ENCODE measurements at places on chromosomes 5 and 9.

GRCh38 chr5:102114525-102115069 is 181.5 kb downstream of the SLCO4C1 start:
- DNase-seq: no peak

DNA sequence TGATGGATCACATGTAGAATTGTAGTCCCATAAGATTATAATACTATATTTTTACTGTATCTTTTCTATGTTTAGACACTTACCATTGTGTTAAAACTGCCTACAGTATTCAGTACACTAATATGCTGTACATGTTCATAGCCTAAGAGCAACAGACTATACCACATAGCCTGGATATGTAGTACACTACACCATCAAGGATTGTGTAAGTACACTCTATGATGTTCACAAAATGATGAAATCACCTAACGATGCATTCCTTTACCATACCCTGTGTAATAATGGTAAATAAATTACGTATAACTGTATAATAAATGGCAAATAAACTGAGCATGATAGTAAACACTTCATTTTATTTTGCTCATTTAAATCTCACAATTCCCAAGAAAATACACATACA is 60.3 kb downstream of the RICTOR start:
- no peak for DNase-seq

DNA sequence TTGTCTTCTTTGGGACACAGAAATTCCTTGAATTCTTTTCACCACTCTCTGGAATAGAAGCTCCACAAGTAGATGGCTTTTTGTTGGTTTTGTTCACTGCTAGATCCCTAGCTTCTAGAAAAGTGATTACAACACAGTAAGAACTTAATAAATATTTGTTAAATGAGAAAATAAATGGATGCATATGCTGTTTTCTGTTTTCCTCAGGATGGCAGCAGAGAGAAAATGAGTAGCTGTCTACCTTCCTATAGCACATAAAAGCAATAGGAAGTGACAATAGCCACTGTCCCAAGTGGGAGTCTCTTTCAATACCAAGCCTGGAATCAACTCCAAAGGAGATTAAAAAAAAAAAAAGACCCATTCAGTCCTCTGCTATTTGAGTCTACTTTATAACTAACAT is 100.6 kb upstream of the NREP start:
- no peak for DNase-seq

- DNase-seq: peak; percentile 34
Measured at GRCh38 chr5:138874771-138875551, at the start of gene LRRTM2. LRRTM2 (minus strand) TSS chr5:138875335; CDS start chr5:138874911, 424 bp downstream.

GRCh38 chr5:111869681-111870080 is 112.7 kb upstream of the NREP start:
- peak; percentile 32 for DNase-seq

GRCh38 chr5:107461770-107462169 is 209.0 kb downstream of the EFNA5 start:
- no peak for DNase-seq

GRCh38 chr5:80701597-80701996 is 46.8 kb upstream of the DHFR start:
- no peak for DNase-seq

- no peak for DNase-seq
Measured at GRCh38 chr9:8382777-8383527, 583.4 kb upstream of the DMAC1 start.

- no peak for DNase-seq
Measured at GRCh38 chr5:109347252-109347888, 62.4 kb downstream of the PJA2 start.

- no peak for DNase-seq
Measured at GRCh38 chr9:804026-804425, 37.5 kb upstream of the DMRT1 start.

GRCh38 chr5:147675168-147675567 is 107.4 kb downstream of the JAKMIP2 start:
- no peak for DNase-seq

DNA sequence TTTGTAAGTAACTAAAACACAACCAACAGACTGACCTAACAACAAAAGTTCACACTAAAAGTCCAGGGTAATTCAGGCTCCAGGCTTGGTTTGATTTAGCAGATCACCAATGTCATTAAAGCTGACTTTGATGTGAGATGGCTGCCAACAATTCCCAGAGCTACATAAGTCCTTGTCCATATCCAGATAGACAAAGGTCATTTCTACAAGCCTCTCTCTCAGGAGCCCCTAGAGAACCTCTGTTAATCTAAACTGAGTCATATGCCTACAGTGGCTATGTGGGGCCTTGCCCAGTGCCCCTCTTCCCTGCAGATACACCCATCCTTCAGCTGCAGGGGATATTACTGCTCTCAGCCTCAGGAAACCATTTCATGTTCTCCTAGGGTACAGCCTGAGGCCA is 18.2 kb upstream of the ANP32B start:
- DNase-seq: no peak

- no peak for DNase-seq
Measured at GRCh38 chr9:131017067-131017466, 8.1 kb downstream of the LAMC3 start.

GRCh38 chr9:98230304-98230703 is 25.1 kb downstream of the TBC1D2 start:
- DNase-seq: no peak

- DNase-seq: no peak
Measured at GRCh38 chr9:80928697-80929096, 760.6 kb downstream of the TLE1 start.

DNA sequence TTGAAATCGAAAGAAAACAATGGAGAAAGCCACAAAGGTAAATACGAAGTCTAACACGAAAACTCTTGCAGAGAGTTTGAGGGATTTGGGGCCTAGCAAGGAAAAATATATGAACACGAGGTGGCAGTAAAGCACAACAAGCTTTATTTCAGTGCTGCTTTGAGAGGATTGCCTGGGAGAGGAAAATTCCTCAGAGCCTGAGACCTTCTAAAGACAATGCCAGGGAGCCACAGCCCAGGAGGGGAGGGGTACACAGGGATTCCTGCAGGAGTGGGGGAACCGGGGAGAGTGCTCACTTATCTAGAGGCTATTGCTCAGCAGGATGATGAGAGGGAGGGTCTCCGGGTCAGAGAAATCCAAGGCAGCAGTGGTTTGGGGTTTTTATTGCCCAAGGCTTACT is 134.9 kb upstream of the ADCY2 start:
- no peak for DNase-seq

DNA sequence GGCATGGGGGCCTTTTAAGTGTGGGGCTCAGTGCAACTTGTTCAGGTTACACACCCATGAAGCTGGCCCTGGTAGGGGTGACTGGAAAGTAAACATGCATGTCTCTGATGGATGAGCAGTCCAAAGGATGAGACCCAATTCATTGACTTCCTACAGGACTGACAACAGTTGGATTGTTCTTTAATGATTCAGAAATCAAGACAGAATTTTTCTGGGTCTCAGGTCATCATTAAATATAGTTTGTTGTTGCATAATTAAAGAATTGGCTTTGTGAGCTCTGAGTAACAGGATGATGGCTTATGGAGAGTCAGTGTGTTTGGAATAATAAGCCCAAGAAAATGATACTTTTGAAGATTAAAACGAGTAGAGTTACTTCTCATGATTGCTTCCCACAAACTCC is 604.2 kb upstream of the CLINT1 start:
- peak; percentile 71 for DNase-seq

DNA sequence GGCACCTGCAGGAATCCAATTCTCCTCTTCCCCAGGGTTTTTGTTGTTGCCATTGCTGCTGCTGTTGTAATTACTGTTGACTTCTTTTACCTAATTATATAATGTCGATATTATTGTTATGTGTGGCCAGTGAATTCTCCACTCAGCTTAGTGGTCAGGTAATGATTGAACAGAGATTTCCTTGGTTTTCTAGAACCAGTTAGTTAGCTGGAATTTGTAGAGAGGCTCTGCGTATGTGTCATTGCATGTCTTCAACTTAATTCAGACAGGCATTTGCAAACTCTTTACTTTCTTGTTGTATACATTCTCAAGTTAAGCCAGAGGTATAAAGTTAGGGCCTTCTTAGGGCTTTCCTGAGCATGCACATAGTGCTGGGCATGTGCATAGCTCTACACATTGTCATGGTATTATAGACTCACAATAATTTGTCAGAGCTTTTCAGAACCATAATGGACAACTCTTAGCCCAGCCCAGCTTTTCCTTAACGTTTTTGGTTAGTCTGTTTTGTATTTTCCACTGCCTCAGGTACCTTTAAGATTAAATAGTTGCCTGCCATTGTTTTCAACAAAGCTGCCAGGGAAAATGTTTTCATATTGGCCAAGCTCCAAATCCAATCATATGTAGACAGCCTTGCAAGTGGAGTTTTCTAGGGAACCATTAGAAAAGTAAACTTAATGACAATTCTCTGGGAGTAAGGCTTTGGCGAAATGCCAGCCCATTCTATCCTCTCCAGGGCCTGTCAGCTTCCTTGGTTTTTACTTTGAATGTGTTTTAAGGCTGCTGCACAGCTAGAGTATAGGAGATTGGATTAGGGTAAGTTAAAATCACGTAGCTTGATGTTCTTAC is 68.1 kb downstream of the UBE2R2 start:
- DNase-seq: no peak

- no peak for DNase-seq
Measured at GRCh38 chr9:129040113-129040643, 3.8 kb downstream of the MIGA2 start.

- DNase-seq: no peak
Measured at GRCh38 chr5:657570-657969, 35.6 kb downstream of the TPPP start.

DNA sequence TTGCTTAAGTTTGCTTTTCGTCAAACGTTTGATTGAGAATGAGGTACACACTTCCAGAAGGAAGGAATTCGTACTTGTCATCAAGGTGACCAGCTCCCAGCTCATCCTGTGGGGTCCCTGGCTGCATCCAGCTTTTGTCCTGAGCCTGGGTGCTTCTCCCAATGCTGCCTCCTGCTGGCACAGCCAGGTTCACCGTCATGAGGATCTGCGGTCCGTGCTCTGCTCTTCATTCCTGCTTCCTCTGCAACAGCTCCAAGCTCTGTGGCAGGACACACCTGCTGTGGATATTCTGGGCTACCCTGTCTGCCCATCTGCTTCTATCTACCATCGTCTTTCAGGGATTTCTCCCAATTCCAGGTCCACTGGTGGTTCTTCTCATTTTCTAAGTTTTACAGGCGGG is 13.3 kb upstream of the UBE2QL1 start:
- DNase-seq: no peak

GRCh38 chr5:108361239-108361638 is 20.7 kb downstream of the FBXL17 start:
- no peak for DNase-seq

DNA sequence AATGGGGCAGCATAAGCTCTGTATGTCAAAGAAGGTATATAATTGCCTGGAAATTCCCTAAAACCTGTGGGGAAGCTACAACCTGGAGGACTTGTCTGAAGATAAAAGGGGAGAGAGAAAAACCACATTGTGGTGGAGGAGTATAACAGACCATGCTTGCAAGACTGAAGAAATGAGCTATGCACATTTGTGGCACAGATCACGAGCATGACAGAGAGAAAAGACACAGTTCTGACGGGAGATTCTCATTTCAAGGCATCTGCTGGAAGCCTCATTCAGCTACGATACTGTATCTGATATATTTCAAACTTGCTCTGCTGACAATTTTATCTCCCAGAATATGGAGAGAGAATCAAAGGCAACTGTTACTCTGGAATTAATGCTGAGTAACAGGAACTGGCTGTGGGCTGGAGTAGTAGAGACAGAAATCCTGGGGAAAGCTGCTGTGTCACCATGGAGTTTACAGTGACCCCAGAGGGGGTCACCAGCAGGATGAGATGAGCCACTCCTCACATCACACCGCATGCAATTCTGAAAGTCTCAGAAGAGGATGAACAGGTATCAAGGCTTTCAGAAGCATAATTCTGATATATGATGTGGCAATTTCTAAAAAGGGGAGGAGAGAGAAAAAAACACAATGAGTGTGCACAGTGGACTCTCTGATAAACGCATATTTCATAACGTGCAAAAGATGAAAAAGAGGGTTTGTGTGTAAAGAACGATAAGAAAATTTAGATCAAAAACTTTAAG is 528.8 kb downstream of the IRX1 start:
- DNase-seq: no peak

DNA sequence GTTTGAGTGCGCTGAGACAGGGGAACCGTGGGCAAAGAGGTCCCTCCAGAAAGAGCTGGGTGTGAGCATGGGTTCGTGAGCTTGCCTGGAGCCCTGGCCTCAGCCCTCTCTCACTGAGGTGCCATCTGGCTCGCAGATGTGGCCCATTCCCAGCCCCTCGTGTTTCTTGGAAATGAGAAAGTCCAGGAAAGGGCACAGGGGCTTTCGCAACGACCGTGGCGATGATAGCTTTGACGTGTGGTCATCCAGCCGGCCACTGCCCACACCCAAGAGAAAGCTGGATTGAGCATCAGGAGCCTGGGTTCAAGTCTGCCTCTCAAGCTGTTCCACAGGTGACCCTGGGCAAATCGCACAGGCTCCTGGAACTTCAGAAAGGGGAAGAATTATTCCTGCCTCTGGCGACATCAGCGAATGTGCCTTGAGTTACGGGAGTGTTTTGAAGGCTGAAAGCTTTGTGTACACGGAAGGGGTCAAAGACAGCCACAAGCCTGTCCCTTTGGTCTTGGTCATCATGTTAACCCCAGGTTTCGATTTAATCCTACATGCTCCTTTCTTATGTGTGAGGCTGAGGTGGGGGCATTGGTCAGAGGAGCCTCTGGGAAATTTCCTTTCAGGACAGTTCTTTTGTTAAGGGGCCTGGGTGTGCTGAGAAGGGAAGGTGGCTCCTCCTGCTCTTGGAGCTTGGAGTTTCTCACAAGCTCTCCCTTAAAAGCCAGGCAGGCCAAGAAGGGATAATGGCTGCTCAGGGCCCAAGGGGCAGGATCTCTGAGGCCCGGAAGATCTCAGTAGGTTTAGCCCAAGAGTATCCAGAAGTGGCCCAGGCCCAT is 41.7 kb upstream of the IL17B start:
- no peak for DNase-seq

GRCh38 chr5:159519365-159519764 is 189.1 kb upstream of the IL12B start:
- DNase-seq: no peak

DNA sequence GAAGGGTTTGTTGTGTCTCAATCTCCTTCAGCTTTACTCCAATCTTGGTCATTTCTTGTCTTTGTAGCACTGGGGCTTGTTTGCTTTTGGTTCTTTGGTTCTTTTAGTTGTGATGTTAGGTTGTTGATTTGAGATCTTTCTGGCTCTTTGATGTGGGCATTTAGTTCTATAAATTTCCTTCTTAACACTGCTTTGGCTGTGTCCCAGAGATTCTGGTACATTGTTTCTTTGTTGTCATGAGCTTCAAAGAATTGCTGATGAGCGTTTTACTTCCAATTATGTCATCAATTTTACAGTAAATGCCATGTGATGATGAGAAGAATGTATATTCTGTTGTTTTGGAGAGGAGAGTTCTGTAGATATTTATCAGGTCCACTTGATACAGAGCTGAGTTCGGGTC is 353.3 kb downstream of the MAN2A1 start:
- no peak for DNase-seq

GRCh38 chr9:135908754-135909204 is 1.4 kb upstream of the CAMSAP1 start:
- DNase-seq: no peak

- DNase-seq: no peak
Measured at GRCh38 chr9:69357030-69357775, 32.2 kb downstream of the ENTREP1 start.

GRCh38 chr5:125228363-125229070 is 482.1 kb upstream of the ZNF608 start:
- no peak for DNase-seq

GRCh38 chr9:18791074-18791473 is 241.9 kb downstream of the SAXO1 start:
- DNase-seq: no peak

- no peak for DNase-seq
Measured at GRCh38 chr5:130693509-130693908, 471.5 kb downstream of the HINT1 start.
